KBM-7 (cell line): ENCODE measurements at places on chromosomes 13 and 19.
A peak's percentile ranks its signal among the peaks of the same experiment; 100 is the strongest.

GRCh38 chr19:21900401-21900800 lies 64.4 kb upstream of the ZNF43 start:
- no peak for DNase-seq

- no peak for DNase-seq
Measured at GRCh38 chr19:44894052-44894400, 3.0 kb downstream of the TOMM40 start.

DNA sequence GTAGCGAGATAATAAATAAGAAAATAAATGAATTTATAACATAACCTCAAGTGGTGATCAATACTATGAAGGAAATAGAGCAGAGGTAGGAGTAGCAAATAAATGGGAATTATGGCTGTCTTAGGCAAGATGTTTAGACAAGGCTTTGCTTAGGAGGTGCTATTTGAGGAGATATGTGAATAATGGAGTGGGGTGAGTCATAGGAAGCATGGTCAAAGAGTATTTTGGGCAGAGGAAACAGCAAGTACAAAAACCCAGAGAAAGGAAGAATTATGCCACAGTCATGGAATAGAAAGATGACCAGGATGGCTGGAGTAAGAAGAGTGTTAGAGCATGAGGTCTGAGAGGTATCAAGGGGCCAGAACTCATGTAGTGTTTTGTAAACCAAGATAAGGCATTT lies 33.6 kb upstream of the LPAR6 start:
- peak; percentile 42 for DNase-seq

- DNase-seq, result no peak
Measured at GRCh38 chr13:111275995-111276618, 44.3 kb upstream of the TEX29 start.

DNA sequence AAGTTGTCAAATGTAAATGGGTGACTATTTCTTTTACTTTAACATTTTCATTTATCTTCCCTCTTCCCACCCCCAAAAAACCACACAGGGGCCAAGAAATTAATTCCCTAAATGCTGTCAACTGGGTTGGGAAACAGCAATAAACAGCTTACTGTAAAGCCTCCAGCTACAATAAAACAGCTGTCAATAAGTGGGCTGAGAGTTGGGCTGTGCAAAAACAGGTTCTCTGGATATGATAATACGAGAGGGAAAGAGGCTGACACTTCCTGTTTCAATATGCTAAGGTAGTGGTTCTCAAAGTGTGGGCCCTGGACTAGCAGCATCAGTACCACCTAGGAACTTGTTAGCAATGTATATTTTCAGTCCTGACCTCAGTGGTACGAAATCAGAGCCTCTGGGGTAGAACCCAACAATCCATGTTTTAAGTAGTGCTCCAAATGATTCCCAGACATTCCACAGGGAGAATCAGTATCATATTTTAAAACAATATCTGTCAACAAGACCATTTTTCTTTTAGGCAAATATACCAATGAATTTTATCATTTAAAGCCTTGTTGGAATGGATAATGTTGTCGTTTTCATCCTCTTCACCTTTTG lies 8.4 kb downstream of the PCDH9 start:
- DNase-seq, result no peak

DNA sequence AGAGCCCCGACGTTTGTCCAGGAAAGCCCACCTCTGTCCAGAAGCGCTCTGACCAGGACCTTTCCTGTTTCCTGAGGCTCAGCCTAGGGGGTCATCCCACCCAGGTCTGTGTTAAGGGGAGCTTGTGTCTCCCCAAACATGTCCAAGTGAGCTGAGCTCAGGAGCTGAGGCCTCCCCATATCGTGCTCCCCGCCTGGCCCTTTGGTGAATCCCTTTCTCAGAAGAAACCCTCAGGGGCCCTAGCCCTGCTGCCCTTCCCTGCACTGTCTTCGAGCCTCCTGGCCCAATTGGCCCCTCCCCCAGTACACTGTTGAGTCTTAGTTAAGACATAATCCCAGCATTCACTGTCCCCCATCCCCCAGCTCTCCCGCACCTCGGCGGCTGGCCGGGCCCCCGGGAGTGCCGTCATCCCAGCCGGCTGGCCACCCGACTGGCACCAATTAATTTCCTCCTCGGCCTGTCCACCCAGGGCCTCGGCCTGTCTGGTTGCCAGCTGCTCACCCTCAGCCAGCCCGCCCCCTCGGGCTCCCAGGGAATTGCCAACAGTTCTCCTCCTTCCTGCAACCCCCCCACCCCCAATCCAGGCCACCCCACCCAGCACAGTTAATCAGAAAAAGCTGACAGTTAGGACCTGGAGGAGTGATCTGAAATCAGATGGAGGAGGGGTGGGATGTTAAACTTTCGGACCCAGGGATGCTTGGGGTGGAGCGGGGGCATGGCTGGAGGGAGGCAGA lies 13.6 kb downstream of the IER2 start:
- DNase-seq, result peak; percentile 68

DNA sequence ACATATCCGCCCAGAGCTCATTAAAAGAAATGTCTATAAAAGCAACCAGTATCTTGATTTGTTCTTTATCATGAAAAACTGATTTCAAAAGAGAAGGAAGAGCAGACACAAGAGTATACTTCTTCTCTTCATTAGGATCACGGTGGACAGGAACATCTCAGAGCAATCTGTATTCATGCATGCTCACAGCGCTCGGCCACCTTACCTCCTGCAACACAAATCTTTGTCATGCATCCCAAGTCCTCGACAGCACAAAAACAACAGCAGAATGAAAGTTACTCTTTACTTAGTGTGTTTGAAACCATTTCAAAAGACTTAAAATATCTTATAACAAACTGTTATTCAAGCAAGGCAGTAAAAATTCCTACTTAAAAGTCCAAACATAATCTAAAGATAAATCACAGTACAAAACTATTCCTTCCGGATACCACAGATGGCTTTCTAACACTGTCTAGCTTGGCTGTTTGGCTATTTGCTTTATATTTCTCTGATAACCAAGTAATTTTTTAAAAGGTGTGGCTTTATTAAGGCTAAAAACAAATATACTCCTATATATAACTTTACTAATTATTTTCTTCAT lies 174.5 kb downstream of the TBC1D4 start:
- no peak for DNase-seq

- no peak for DNase-seq
Measured at GRCh38 chr13:30965380-30965779, 32.9 kb downstream of the TEX26 start.

GRCh38 chr19:1908364-1908678 lies 3.1 kb downstream of the ADAT3 start:
- DNase-seq, result no peak

- no peak for DNase-seq
Measured at GRCh38 chr13:30216111-30216510, 91.2 kb downstream of the KATNAL1 start.

GRCh38 chr13:21106089-21106488 lies 44.7 kb upstream of the LATS2 start:
- DNase-seq, result no peak

DNA sequence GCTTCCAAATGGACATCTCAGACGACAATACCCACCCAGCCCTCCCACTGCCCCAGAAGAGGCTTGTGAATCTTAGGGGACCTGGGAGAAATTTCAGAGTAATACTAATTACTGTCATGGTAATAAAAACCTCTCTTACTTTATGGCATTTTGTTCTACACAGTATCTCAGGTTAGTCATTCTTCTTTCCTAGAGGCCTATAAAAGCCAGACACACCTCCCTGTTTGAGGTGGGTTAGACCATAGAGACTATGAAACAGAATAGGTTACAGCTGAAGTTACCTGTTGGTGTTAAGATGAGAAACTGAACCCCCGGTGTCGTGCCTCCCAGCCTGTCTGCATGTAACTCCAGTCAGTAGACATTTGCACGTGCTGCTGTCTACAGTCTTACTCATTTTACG lies 113.9 kb downstream of the SLC7A1 start:
- DNase-seq, result no peak

- DNase-seq, result no peak
Measured at GRCh38 chr19:50553134-50553703, 15.0 kb downstream of the LRRC4B start.

DNA sequence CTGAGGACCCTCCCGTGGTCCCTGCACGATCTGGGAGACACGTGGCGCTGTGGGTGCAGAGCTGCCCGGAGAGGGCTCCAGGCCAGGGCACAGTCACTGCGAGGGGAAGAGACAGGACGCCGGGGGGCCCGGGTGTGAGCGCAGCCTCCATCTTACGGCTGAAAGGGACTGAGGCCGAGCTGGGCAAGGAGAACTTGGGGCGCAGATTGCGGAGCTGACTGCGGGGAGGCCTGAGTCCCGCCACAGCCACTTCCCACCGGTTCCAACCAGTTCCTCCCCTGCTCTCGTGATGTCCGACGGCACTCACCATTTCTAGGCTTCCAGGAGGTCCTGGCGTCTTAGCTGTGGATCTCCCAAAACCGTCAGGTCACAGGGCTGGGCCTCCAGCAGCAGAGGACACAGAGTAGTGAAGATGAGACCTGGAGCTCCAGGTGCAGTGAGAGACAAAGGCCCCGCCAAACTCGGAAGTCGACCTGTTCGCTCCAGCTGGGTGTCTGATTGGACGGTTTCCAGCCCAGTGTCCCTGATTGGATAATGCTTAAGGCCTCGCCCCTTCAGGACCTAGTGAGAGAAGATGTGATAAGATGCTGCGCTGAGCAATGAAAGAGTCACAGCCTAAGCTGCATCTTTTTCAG lies 4.8 kb upstream of the ZNF253 start:
- no peak for DNase-seq

DNA sequence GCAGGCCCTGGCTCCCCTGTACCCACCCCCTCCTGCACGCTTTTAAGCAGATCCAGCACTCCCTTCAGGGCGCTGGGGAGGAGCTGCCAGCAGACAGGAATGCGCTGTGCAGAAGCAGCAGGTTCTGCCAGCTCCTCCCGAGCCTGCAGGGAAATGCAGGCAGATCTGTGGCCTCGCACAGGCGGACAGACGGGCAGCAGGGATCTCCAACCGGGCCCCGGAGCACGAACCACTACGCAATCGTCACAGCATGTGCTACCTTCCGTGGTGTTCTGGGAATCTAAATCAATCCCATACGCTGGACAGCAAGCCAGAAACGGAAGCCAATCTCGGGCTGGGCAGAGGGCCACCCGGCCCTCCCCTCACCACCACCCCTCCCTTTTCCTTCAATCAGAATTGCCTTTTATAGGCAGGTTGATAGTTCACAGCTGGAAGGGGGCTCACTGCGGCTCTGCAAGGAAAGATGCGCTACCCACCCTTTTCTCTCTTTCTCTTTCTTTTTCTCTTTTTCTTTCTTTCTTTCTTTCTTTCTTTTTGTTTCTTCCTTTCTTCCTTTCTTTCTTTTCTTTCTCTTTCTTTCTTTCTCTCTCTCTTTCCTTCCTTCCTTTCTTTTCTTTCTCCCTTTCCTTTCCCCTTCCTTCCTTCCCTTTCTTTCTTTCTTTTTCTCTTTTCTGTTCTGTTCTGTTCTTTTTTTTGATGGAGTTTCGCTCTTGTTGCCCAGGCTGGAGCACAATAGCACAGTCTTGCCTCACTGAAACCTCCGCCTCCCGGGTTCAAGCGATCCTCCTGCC lies 99.9 kb downstream of the GNG7 start:
- DNase-seq, result no peak

GRCh38 chr13:106566641-106567473 lies 1.1 kb downstream of the ARGLU1 start:
- peak; percentile 67 for DNase-seq

DNA sequence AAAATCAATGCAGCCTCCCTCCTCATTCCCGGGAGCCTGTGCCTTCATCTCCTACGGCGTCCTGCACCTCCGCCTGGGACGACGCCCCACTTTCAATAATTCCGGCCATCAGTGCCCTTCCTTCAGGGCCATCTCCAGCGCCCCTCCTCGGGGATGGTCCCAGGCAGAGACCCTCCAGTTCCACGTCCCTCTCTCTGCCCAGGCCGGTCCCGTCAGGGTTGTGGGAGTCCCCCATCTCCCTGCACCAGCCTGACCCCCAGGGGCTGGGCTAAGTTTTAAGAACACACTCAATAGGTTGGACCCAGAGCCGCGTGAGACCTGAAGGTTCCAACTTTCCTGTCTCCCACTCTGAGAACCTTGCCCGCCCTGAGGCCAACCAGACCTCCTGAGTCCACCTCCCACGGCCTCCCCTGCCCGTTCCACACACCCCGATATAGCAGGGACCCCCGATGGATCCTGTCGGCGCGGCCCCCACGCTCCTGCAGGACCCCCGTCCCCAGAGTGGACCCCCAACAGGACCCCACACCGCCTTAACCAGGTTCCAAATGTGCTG lies 646 bp downstream of the TMEM161A start:
- no peak for DNase-seq

DNA sequence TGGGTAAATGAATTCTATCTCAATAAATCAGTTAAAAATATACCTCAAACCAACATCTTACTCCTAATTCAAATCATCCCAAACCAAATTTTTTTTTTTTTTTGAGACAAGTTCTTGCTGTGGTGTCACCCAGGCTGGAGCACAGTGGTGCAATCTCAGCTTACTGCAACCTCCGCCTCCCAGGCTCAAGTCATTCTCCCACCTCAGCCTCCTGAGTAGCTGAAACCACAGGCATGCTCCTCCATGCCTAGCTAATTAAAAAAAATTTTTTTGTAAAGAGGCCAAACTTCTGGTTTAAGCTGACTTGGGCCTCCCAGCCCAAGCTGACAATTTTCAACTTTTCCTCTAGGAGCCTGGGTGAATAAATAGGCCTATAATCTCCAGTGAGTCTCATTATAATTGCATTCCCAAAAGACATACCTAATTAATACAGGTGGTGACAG lies 22.1 kb upstream of the OLFM2 start:
- no peak for DNase-seq

GRCh38 chr13:109110159-109110558 lies 480.7 kb downstream of the MYO16 start:
- DNase-seq, result no peak

GRCh38 chr19:2287585-2288337 lies 5.8 kb upstream of the PEAK3 start:
- peak; percentile 23 for DNase-seq

DNA sequence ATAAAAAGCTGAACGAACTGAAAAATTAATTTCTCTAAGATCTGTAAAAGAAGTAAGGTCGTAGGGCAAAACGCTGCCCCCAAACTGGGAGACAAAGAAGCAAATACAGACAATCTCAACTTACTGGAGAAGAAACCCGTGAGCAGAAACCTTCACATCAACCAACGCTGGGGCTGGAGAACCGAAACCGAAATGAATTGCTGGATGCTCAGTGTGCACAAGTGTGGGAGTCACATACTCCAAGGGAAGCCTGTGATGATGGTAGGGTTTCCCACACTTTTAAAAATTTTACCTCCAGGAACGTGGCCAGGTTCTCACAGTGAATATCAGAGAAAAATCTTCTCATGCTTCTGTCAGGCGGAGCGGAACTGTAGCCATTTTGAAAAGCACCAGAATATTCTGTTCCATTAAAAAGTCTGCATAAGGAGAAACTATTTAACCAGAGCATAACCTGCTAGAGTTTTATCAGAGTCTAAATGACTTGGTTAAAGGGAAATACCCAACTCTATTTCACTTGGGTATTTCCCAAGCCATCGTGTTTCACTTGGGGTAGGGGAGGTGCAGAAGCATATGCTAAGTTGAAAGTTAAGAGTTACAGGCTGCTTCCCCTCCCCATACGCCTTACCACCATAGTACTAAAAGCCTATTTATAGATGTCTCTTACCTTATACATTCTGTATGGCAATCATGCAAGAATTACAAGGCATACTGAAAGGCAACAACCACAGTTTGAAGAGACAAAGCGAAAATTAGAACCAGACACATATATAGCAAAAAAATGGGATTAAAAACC lies 110.5 kb upstream of the SLITRK1 start:
- no peak for DNase-seq
